ENCODE measurements at places on chromosomes 11 and 22.

- DNase-seq = peak; percentile 69
These were observed 12.5 kb upstream of the MB start for GRCh38 chr22:35629406-35630216.

DNA sequence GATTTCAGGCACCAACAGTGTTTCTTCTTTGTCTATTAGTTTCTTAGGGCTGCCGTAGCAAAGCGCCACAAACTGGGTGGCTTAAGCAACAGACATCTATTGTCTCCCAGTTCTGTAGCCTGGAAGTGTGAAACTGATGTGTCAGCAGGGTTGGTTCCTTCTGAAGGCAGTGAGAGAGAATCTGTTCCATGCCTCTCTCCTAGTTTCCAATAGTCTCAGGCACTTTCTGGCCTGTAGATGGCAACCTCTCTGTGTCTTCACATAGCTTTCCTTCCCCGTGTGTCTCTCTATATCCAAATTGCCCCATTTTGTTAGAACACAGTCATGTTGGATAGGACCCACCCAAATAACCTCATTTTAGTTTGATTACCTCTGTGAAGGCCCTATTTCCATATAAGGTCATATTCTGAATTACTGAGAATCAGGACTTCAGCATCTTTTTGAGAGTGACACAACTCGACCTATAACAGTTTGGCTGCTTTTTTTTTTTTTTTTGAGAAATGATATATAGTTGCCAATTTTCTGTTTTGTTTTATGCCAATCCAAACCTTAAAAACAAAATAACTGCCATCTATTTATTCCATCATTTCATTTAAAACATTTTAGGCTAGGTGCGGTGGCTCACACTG is 108.2 kb downstream of the SLC36A4 start:
- DNase-seq = peak; percentile 54

DNA sequence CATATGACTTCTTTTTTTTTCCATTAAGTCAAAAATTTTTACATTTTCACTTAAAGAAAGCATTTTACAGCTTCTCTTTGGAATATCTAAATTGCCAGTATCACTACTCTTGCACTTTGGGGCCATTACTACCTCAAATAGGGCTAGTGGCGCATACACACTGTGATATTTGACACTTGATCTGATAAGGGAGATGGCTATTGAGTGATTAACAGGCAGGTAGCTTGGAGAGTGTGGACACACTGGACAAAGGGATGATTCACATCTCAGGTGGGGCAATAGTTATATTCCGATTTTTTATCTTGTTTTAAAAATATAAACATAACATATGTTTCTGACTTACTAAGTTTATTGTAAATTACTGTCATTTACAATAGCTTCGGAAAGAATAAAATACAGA is 2219.9 kb downstream of the LRRC4C start:
- DNase-seq = no peak

DNA sequence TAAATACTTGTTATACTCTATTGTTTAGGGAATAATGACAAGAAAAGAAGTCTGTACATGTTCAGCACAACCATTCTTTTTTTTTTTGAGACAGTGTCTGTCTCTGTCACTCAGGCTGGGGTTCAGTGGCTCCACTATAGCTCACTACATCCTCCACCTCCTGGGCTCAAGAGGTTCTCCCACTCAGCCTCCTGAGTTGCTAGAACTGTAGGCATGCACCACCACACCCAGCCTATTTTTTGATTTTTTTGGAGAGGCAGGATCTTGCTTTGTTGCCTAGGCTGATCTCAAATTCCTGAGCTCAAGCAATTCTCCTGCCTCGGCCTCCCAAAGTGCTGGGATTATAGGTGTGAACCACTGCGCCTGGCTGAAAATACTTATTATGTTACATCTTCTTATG is 250.0 kb downstream of the MIAT start:
- DNase-seq = no peak

DNA sequence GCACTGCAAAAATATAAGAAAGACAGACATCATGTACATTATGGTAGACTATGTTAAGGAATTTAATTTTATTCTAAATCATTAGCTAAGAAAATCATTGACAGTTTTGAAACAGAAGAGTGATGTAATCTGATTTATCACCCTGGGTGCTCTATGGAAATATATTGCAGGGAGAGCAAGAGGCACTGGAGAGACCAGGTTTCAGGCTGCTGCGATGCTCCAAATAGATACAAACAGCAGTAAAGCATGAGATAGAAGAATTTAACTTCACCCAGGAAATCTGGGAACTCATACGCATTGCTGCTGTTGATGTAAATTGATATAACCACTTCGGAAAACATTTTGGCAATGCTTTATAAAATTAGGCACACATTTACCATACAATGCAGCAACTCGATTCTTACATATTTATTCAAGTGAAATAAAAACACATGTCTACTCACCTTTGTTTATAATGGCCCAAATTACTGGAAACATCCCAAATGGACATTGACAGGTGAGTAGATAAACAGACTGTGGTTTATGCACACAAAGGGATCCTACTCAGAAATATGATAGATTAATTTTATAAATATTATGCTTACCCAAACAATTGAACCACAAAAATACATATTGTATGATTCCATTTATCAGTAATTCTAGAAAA is 535.1 kb upstream of the CHORDC1 start:
- no peak for DNase-seq

GRCh38 chr22:17098379-17098819 is 13.6 kb downstream of the IL17RA start:
- DNase-seq = no peak

DNA sequence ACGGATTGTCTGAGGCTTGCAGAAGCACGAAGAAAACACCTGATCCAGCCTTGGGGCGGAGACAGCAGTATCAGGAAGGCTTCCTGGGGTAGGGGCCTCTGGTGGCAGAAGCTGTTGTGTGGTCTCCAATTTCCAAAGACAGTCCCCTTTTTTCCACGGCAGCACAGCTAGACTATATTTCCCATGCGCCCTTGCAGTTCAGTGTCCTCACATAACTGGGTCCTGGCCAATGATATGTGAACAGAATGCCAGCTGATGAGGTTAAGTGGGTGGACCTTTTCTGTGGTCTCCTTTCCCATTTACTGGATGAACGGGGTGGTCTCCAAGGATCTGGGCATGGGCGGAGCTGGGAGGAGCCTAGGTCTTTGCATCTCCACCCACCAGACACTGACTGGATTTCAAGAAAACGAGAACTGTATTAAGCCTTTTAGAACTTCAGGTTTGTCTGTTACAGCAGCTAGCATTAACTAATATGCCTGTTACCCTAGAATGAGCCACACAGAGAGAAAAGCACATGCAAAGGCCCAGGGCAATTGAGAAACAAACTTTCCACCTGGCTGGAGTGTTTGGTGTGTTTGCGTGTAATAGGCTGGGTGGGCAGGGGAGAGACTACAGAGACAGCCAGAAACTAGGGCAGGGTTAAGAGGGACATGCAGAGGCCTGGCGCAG is 6.2 kb downstream of the GAL3ST1 start:
- DNase-seq = no peak

DNA sequence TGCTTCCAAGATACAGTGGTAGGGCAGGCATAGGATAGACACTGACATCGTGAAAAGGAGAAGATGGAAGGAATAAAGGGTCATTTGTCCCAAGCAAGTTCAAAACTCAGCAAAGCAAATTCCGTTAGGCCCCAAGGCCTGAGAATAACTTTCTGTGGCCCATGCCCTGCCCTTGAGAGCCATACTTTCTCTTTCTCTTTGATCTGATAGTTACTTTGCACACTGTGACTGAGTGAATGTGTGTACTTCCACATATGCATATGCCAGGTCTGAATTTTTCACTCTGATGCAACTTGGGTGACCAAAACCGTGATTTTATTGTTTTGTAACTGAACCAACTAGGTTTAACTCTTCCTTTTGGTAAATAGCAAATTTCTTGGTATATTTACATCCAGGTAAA is 371.5 kb downstream of the RAB38 start:
- no peak for DNase-seq

- DNase-seq = no peak
These were observed 594.1 kb downstream of the TBC1D22A start for GRCh38 chr22:47356511-47357011.

GRCh38 chr22:17807578-17808410 is 33.5 kb upstream of the BID start:
- no peak for DNase-seq

DNA sequence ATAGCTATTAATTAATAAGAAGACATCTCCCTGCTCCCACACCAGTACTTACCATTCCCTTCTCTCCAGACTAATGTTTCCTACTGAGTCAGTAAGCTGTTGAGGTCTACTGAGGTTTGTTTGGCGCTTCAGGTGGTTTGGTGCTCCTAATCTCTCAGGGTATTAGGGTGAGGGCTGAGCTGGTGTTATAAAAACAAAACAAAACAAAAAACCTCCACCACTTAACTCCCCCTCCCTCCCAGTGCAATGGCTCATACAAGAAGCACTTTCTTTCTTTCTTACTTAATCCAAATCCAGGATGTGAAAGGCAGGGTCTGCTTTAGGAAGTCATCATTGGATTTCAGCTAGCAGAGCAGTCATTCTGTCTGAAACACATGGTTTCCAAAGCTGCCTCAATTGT is 15.3 kb downstream of the CSTPP1 start:
- DNase-seq = no peak

DNA sequence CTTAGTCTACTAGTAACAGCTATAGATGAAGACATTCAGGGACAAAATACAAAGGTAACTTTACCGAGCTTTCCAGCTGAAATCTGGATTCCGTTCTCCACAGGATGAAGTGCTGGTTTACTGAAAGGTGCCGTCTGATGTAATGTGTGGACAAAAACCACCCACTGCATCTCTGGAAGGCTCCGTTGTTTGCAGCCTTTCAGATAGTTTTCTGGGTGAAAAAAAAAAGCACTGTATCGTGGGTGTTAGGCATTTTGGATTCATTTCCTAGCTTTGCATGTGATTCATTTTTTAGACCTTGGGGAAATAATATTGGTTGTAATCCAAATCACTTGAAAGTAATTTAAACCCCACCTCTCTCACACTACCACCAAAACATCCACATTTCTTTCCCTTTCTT is 10.4 kb downstream of the JAM3 start:
- no peak for DNase-seq

- DNase-seq = no peak
These were observed 1.1 kb upstream of the IRAG1 start for GRCh38 chr11:10694486-10695239.

- no peak for DNase-seq
These were observed 53.6 kb downstream of the CUL5 start for GRCh38 chr11:108062336-108062735.

- peak; percentile 95 for DNase-seq
These were observed at the start of gene SLC29A2 for GRCh38 chr11:66371627-66372415. Gene SLC29A2, minus strand, starts transcription at chr11:66371760. Its CDS starts 169 bp downstream, at chr11:66371591.

- DNase-seq = no peak
These were observed 673 bp upstream of the DUSP18 start for GRCh38 chr22:30668386-30668710.

DNA sequence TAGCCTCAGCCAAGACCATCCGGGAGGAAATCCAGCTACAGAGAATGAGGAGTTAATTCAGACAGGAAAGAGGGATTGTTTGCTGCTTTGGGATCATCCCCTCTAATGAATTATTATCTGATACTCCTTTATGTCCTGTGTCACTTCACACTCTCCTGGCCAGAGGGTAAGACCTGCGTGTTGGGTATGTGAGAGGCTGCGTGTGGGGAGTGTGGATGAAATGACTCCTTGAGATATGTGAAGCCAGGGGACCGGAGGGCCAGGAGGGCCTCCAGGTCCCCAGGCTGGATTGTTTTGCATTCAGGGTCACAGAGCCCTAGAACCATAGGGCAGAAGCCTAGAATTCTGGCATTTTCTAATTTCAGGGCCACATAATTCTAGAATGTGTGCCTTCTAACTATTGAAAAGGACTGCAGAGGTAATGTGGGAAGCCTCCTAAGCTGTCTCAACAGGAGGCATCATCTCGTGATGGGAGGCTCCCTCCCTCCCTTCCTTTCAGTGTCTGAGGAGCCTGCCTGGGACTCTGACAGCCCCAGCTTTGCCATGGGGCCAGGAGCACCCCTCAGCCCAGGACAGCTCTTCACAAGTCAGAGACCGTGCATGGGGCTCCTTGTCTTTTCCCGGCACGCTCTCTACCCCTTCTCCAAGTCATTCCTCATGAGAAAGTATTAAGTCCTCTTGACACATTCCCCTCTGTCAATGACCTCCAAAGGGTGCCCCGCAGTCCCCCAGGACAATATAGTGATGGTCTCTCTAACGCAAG is 3.7 kb downstream of the TPBGL start:
- DNase-seq = no peak

DNA sequence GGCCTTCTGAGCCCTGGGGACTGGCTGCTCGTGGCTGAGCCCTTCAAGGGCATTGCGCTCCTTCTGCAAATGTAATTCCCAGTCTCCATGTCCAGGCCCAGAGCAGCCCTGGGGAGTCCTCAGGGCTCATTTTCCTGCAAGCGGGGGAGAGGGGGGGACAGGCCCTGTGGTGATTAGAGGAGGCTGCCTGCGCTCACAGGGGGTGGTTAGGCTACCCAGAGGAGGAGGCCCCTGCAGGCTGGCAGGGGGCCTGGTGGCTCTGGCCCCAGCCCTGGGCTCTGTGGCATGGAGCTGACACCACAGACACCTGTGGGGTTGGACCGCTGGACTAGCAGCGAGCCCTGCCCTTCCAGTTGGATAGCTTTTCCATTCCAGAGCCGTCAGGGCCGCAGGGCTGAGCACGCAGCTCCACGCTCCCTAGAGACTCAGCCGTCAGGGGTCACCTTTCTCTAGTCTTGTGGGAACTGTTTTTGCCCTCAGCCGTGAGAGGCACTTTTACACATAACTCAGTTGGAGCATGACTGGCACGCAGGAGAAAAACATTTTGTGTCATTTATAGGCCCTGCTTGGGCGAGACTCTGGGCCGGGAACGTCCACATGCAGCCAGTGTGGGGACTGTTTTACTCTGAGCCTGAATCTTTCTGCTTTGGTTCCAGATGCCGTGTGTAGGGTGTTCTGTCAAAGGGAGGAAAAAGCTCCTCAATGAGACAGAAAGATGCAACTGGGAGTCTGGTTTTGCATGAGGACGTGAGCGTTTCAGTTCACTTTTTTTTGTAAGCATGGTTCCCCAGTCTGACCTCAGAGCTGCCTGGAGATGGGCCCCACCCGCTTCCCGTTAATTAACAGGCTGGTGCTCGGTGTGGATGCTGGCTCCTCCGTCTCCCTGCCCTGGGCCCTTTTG is 58.1 kb downstream of the LRP5 start:
- DNase-seq = no peak

DNA sequence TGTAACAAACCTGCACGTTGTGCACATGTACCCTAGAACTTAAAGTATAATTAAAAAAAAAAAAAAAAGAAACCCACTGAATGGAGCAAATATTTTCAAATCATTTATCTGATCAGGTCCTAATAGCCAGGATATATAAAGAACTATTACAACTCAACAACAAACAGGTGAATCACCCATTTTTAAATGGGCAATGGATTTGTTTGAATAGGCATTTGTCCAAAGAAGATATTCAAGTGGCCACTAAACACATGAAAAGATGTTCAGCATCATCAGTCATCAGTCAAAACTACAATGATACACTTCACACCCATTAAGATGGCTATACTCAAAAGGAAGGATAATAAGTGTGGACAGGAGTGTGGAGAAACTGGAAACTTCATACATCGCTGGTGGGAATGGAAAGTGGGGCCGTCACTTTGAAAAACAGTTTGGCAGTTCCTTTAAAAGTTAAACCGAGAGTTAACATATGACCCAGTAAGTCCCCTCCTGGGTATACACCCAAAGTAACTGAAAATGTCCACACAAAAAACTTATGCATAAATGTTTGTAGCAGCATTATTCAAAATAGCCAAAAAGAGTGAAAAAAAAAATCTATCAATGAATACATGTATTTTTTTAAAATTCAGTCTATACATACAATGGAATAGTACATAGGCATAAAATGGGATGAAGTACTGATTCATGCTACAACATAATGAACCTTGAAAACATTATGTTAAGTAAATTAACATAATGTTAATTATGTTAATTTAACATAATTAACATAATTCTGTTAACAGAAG is 53.1 kb downstream of the ARRB1 start:
- DNase-seq = no peak

Measured in hepatocyte (in vitro differentiated cells).